Hair follicle dermal papilla cell (primary cell): ENCODE measurements at places on chromosomes 1 and 21. TPM values are rescaled to one million over a fixed set of nuclear protein-coding genes. Genes with fewer than 3 reads are reported as not detected.

UBE2Q1 gene
- 28.4 and 30.0 TPM in 2 replicates for total RNA-seq

MAP1LC3C gene
- 0.16 and 0.61 TPM in 2 replicates for total RNA-seq

RGSL1 gene
- total RNA-seq = not detected in 2 replicates

SCNM1 gene
- 22.2 and 29.0 TPM in 2 replicates for total RNA-seq
